ENCODE measurements at places on chromosomes 16 and 17.

GRCh38 chr17:55694286-55694910 is 28.3 kb downstream of the TMEM100 start:
- no peak for DNase-seq

DNA sequence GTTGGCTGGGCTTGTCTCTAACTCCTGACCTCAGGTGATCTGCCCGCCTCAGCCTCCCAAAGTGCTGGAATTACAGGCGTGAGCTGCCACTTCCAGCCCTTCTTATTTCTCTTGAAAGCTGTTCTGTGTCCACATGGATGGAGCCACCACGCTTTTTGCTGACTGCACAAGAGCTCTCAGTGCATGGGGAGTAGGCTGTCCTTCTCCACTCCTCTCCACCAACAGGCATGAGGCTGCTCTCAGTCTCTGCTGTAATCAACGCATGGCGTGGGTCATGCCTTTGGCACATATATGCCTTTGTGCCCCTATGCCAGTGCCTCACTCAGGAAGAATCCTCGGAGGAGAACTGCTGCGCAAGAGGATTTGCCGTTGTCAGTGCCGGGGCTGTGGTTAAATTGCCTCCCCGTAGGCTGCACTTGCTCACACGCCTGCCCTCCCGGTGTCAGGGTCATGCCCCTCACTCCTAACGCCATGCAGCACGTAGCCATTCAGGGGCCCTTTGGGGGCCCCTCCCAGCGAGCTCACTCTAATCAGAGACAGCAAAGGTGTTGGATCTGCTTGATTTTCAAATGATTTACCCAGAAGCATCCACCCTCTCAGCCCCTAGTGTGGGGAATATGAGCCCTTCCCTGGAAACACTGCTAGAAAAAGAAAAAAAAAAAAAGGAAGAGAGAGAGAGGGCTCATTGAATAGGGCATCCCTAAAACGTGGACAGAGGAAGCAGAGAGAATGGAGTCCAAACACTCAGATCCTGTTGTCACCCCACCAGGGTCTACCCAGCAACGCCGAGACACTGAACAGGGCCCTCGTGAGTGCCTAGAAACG is 47.5 kb upstream of the ZCCHC14 start:
- DNase-seq, result no peak

GRCh38 chr16:84599521-84600202 is 18.2 kb downstream of the COTL1 start:
- DNase-seq, result peak; percentile 81

GRCh38 chr16:54930005-54930868 is at the start of gene IRX5:
Gene IRX5, plus strand, starts transcription at chr16:54930865. Its CDS starts 334 bp downstream, at chr16:54931199.
- DNase-seq, result peak; percentile 98

GRCh38 chr17:60134396-60135150 is 15.2 kb upstream of the CA4 start:
- DNase-seq, result peak; percentile 28

GRCh38 chr17:82219083-82219482 is 6.4 kb upstream of the CCDC57 start:
- no peak for DNase-seq

- DNase-seq, result peak; percentile 86
Measured at GRCh38 chr17:13704333-13704732, 102.6 kb upstream of the HS3ST3A1 start.

GRCh38 chr17:75589919-75590303 is 2.3 kb downstream of the MYO15B start:
- no peak for DNase-seq

DNA sequence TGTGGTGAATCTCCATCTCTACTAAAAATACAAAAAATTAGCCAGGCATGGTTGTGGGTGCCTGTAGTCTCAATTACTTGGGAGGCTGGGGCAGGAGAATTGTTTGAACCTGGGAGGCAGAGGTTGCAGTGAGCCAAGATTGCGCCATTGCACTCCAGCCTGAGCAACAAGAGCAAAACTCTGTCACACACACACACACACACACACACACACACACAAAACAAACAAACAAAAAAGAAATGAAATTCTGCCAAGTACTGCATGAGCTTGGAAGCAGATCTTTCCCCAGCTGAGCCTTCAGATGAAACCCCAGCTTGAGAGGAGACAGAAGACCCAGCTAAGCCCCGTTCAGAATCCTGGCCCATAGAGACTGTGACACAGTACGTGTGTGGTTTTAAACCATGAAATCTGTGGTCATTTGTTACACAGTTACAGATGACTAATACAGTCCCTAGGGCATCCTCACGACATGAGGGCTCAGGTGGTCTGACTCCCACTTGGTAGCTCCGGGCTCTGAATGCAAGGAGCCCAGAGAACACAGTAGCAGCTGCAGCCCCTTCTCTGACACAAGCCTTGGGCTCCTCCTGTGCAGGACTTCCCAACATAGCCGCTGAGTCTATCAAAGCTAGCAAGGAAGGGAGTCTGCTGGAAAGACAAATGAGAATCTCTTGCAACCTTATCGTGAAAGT is 132.8 kb downstream of the SEC14L1 start:
- no peak for DNase-seq

DNA sequence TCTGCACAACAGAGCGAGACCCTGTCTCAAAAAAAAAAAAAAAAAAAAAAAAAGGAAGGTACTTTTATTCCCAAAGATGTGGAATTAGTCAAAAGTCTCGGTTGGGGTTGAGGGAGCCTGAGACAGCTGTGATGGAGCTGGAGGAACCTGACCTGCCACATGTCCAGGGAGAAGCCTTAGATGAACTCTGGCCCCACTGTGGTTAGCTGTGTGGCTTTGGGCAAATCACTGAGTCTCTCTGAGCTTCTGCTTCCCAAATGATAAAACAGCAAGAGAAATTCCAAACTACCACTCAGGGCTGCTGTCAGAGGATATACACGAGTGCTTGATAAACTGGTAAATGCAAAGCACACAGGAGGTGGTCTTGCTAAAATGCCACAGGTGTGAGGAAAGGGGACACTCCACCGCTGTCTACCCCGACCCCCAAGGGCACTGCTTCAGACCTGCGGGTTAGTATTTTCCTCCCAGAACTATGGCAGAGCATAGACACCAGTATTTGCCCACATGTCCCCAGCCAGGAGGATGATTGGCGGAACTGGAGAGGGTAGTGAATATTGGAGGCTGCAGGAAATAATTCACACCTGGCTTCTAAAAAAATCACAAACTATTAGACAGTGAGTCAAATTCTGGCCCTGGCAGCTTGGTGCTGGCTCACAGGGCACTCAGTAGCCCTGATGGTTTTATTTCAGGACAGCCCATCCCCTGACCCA is 14.7 kb downstream of the DRC3 start:
- DNase-seq, result no peak

DNA sequence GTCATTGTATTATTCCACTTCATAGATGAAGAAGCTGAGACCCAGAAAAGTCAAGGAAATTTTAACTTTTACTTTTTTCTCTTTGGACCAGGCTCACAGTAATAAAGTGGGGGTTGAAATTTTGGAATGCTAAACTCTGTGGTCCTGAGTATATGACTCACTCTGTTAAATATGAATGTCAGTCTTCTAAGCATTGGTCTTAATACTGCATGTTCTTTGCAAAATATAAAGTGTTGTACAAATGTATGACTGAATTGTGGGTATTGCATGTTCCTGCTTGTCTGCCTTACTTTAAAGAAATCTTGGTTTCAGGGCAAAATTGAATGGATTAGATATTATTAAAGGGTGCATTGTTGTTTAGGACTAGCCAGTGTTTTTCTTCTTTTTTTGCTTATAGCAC is 950.8 kb upstream of the GOT2 start:
- peak; percentile 70 for DNase-seq

- no peak for DNase-seq
Measured at GRCh38 chr17:74873874-74874614, 1.2 kb upstream of the FDXR start.

DNA sequence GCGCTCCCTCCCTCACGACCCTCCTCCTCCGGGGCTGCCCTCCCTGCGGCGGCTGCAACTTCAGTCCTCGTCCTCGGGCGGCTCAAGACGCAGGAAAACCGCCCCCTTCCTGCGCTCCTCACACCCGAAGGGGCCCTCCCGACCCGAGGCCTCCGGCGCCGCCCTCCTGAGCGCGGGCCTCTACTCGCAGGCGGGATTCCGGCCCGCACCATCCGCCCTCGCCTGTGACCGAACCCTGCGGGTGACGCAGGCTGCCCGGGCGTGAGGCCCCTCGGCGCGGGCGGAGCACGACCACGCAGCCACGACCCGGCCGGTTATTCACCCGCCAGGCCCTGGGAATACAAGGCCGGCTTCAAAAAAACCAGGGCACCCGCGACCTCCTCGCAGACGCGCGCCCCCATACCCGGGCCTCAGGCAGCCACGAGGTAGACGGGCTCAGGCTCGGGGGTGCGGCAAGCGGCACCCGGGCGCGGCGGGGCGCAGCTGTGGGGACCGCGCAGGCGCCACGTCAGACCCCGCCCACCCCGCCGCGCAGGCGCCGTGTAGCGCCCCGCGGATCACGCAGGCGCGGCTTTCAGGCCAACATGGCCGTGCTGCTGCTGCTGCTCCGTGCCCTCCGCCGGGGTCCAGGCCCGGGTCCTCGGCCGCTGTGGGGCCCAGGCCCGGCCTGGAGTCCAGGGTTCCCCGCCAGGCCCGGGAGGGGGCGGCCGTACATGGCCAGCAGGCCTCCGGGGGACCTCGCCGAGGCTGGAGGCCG is at the start of gene SPG7:
Gene SPG7 (plus strand): TSS at position 570 of the 757 bp plus-strand sequence. CDS start 15 bp downstream, at position 585.
- DNase-seq, result peak; percentile 82

GRCh38 chr16:30659507-30660423 is 1.5 kb downstream of the FBRS start:
- no peak for DNase-seq

- DNase-seq, result no peak
Measured at GRCh38 chr17:58400826-58401225, 16.5 kb downstream of the RNF43 start.
